ENCODE measurements at places on chromosomes 5 and 9.

DNA sequence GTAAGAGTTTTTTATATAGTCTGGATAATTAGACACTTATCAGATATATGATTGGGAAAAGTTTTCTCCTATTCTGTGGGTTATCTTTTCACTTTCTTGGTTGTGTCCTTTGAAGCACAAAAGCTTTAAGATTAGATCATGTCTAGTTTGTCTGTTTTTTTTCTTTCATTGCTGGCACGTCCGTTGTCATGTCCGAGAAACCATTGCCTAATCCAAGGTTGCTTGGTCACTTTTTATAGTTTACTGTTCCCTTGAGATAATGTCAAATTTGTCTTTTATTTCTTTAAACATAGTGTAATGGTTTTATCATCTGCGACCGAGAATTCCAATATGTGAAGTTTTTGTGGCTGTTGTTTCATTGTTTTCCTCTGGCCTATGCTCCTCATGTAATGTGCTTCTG lies 28.8 kb downstream of the GARNL3 start:
- H3K27ac ChIP-seq = no peak overlapping the region
- H3K4me1 ChIP-seq = peaks cover 10% of the 10 kb centered on the region
- DNase-seq = no peak
- peaks cover 25% of the 10 kb centered on the region for H3K27me3 ChIP-seq
- no peaks in the 10 kb centered on the region for H3K36me3 ChIP-seq

GRCh38 chr5:29930316-29930715 lies 1263.2 kb upstream of the CDH6 start:
- H3K27ac ChIP-seq = no peak overlapping the region
- DNase-seq = no peak
- H3K36me3 ChIP-seq = no peaks in the 10 kb centered on the region
- no peak overlapping the region for H3K4me3 ChIP-seq

DNA sequence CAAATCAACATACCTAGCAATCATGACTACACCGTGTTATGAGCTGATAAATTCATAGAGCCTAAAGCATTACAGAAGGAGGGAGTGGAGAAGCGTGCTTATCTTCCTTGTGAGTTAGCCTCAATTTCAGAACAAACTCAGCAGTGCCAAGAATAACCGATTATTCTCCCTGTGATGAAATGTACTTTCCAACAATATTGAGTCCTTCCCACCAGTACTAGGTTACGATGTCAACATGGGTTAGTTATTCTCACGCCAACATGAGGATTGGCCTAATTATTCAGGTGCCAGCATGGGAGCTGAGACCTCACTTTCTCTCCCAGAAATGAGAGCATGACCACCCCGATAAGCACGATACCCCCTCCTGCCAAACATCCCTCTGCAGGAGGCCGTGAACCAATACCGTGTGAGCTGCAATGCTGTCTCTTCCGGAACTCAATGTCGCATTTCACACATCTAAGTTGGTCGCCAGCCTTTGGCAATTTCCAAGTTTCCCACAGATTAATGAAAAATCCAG lies 193.7 kb downstream of the ENC1 start:
- no peak overlapping the region for H3K27ac ChIP-seq
- no peaks in the 10 kb centered on the region for H3K36me3 ChIP-seq
- H3K4me3 ChIP-seq = no peak overlapping the region
- no peaks in the 10 kb centered on the region for H3K4me1 ChIP-seq

DNA sequence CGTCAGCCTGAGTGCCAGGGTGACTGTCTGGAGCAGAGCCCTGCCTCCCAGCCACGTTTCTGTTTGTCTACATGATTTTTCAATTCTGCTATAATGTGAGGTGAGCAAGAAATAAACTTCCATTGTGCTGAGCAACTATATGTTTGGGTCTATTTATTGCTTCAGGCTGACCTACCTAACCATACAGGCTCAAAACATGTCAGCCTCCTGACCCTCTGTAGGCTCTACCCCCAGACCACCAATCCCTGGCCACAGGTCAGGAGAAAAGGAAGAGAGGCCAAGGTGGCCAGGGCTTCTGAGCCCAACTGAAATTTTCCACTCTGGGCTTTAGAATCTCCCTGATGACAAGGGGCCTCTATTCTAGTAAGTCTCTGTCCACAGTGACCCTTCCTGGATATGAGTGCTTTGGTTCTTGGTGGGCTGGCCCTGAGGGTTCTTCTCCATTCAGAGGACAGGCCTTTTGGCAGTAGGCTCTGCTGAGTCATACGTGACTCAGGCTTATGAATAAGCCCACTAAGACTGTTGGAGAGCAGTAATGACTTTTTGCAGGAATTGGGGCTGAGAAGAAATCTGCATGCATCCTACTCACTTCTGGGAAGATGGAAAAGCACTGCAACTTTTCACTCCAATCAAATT lies 117.2 kb upstream of the TBCA start:
- no peak overlapping the region for H3K4me3 ChIP-seq
- no peak overlapping the region for H3K27ac ChIP-seq
- H3K27me3 ChIP-seq = peaks cover 2% of the 10 kb centered on the region
- no peaks in the 10 kb centered on the region for H3K36me3 ChIP-seq

GRCh38 chr5:2841208-2841607 lies 89.7 kb upstream of the IRX2 start:
- no peak overlapping the region for H3K4me3 ChIP-seq
- H3K4me1 ChIP-seq = no peaks in the 10 kb centered on the region
- no peaks in the 10 kb centered on the region for H3K36me3 ChIP-seq
- H3K27ac ChIP-seq = no peak overlapping the region

- H3K4me1 ChIP-seq = no peaks in the 10 kb centered on the region
- no peak overlapping the region for H3K4me3 ChIP-seq
- no peaks in the 10 kb centered on the region for H3K36me3 ChIP-seq
- H3K27ac ChIP-seq = no peak overlapping the region
Observed at GRCh38 chr9:110016340-110016739, 191.6 kb downstream of the C9orf152 start.

GRCh38 chr5:93022796-93023447 lies 558.1 kb downstream of the NR2F1-AS1 start:
- no peaks in the 10 kb centered on the region for H3K27me3 ChIP-seq
- H3K4me1 ChIP-seq = no peaks in the 10 kb centered on the region
